Left renal pelvis (tissue), 4 donors: ENCODE measurements at places on chromosomes 4 and X. TPM values are rescaled to one million over a fixed set of nuclear protein-coding genes. Genes with fewer than 3 reads are reported as not detected.

GRCh38 chr4:150229520-150229919 lies 151.3 kb downstream of the DCLK2 start:
- no peak for DNase-seq

DNA sequence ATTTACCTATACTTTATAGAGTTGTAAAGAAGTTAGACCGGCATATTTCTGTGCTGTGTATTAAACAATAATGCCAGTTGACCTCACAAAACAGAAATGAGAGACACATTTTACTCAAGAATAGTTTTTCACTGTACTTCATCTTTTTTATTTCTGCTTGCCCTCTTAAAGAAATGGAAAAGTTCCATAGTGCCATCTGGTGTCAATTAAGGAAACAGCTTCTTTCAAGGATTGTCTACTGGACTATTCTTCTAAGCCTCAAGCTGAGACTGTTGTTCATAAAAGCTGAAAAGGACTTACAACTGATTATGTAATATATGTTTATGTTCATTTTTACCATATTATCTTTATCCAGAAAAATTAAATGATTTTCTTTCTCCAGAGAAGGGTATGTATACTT lies 1523.7 kb downstream of the ARAP2 start:
- DNase-seq: peak; percentile 24

DNA sequence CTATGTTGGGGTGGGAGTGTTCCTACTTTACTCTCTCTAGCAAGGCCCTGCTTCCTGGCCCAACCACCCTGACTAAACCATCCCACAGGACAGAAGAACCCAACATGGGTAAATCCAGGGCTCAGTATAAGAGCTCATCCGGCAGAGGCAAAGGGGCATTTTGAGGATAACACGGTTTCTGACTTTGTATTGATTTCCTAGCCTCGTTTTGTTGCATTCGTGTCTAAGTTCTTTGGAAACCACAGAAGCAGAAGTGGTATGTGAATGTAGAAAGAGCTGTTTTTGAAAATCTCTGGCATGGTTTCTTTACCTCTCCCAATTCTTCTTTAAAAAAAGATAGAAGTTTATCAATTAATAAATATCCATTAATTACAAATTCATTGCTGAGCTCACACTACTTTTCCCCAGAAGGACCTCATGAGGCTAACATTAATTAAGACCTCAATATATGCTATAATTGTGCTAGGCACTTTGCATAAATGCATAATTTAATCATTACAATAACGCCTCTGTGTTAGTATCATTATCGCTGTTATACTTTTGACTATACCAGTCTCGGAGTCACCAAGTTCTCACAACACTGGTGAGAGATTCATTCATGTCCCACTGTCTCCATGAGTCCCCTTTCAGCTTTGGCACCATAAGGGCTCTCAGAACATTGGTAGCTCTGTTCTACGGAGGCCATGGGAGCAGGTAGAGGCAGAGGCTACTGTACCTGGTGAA lies 5.8 kb upstream of the CLNK start:
- DNase-seq: no peak

GRCh38 chr4:681736-682451 lies 7.1 kb downstream of the SLC49A3 start:
- no peak for DNase-seq

GRCh38 chr4:47031751-47032404 lies 511 bp downstream of the GABRB1 start:
- no peak for DNase-seq

DNA sequence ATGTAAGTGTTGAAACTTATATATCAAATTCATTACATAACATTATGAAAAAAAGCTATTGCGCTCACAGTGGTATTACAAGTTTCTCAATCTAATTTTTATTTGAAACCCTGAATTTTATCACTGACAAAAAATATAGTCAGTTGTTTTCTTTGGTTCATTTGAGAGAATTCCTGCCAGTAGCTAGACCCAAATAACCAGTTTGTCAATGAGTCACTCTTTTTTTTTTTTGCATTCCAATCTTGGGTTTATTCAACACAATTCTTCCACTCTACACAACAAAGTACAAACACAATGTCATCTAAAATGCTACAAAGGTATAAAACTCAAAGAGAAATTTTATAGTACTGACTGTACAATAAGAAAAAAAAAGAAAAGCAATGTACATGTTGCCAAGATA lies 13.1 kb downstream of the HPF1 start:
- DNase-seq: no peak

DNA sequence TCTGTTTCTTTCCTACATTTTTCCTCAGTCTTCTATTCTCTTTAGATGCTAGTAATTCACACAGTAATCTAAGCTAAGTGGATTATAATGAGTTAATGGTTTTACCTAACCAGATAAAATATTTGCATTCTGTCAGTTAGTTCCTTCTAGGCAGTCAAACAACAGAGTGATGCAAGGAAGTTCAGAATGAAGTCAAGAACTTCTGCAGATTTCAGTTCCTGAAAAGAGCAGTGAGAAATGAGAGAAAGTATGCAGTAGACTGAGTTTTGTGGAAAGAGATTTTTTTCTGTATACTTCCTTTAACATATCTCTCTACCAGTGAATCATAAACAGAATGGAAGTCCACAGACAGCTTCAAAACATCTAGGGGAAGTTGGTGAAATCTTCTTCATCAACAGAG lies 774.0 kb upstream of the POU3F4 start:
- no peak for DNase-seq

DNA sequence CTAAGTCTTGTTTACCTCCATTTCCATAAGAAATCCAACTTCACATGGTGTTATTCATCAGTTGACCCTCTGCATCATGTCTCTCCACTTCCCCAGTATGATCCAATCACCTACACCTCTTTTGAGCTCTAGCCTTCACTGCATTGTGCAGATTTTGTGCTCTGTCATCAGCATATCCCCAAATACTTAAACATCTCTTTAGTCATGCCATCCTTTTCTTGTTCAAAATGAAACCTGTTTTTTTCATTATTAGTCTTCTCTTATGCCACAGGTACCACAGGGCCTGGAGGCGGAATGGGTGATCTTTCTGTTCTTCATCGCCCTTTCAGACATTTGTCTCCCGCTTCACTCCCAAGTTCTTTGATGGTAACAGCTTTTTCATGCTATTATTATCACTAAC lies 382.7 kb upstream of the GALNTL6 start:
- no peak for DNase-seq

GRCh38 chrX:107744868-107745267 lies 30.7 kb downstream of the TSC22D3 start:
- no peak for DNase-seq

GRCh38 chr4:20627866-20628265 lies 72.4 kb upstream of the PACRGL start:
- no peak for DNase-seq

Gene JCHAIN
- polyA plus RNA-seq: 0.90 TPM

Gene ATP2B3
- 0.32 TPM for polyA plus RNA-seq

Gene AGTR2
- polyA plus RNA-seq: 142 TPM

Gene XAGE1B
- polyA plus RNA-seq: not detected

Gene ENOPH1
- 89.8 TPM for polyA plus RNA-seq

Gene PCYT1B
- 2.6 TPM for polyA plus RNA-seq

Gene EMD
- 63.3 TPM for polyA plus RNA-seq

Gene PROM1
- polyA plus RNA-seq: 42.3 TPM
